ENCODE measurements at places on chromosomes 7 and 10.
A peak's percentile ranks its signal among the peaks of the same experiment; 100 is the strongest.

DNA sequence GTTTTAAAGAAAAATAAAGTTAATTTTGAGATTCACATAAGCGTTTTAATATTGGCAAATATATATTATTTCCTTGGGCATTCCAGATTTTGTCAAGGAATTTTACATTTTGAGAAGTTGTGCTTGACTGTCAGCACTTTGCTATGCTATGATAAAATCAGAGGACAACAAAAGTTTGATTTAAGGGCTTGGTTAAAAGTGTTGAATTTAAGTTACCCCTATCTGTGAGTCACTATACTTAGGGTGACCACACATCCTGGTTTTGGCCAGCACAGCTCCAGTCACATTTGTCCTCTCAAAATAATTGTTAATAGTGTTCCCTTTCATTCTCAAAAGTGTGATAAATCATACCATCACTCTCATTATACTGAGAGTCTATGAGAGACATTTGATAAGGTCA lies 34.2 kb upstream of the ANK3 start:
- DNase-seq: peak; percentile 69

DNA sequence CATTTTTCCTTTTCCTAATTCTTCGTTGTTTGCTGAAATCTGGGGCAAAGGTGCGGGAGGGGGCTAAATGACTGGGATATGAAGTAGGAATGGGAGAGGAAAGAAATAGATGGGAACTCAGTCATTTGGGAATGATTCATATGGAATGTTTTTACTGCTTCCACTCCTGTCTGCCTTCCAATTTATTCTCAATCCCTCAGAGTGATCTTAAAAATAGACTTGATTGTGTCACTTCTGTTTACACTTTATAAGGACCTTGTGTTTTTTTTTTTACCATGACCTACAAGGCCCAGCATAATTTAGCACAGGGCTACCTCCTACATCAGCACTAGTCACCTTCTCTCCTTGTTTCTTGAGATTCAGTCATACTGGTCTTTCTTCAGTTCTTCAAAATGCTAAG lies 97.9 kb downstream of the PTEN start:
- DNase-seq: peak; percentile 94

GRCh38 chr10:95355301-95355700 lies 64.5 kb upstream of the PDLIM1 start:
- no peak for DNase-seq

- DNase-seq: no peak
Observed at GRCh38 chr7:105325216-105325904, 63.4 kb downstream of the SRPK2 start.

GRCh38 chr10:31721096-31721495 lies 207.5 kb downstream of the ARHGAP12 start:
- DNase-seq: no peak

DNA sequence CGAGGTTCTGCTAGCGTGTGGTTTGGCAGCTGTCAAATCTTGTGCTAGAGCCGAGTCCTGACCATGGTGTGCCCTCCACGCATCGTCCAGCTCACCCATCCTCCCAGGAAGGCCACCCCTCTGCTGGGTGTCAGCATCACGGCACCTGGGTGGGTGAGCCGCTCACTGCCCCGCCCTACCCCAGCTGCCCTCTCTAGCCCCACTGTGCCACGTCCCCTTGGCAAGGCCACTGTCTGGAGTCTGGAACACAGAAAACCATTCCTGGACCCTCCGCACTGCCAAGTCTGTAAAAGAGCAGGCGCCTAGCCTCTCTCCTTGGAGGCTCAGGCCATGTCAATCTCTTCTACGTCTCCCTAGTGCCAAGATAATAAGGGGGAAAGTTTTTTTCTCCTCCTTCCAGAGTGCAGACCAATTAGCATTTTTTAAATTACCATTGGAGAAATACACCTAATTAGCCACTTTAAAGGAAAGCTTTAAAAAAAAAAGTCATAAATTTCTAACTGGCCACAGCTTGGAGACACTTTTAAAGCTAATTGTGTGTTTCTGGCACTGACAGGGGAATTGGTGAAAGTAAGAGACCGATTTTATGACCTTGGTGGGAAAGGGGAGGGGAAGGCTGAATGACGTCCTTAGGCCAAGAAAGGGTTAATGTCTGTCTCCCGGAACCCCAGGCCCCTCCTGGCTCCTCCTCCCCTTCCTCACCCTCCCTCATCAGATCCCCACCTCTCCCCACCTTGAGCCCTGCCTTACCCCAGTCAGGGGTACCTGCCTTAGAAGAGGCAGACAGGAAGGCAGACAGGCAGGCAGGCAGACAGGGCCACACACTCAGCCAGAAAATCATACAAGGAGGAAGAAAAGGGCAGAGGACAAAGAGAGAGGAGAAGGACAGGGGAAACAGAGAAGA lies 151.2 kb downstream of the PLXNA4 start:
- DNase-seq: no peak

DNA sequence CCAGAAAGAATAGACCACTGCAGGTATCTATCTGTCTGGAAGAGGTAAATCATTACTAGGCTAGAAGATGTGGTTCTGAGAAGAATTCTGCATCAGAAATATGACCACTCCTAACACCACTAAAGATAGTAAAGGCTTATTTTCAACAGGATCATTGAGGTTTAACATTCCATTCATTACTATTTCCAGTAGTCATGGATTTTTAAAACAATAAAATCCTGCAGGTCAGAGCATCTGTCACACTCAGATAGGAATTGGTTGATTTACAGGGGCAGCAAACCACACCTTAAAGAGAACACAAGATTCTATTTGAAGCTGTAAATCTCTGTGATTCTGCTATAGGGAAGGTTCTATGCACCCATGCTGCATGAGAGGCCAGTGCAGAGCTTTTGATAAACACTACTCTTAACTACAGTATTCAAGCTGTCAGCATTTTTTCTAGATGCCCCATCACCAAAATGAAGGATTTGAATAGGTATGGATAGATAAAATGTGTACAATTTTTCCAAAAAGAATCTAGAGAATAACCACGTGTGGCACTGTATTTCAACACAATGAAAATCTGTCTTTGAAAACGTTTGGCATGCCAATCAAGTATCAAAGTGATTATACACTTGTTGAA lies 14.6 kb downstream of the LRRC17 start:
- peak; percentile 56 for DNase-seq

DNA sequence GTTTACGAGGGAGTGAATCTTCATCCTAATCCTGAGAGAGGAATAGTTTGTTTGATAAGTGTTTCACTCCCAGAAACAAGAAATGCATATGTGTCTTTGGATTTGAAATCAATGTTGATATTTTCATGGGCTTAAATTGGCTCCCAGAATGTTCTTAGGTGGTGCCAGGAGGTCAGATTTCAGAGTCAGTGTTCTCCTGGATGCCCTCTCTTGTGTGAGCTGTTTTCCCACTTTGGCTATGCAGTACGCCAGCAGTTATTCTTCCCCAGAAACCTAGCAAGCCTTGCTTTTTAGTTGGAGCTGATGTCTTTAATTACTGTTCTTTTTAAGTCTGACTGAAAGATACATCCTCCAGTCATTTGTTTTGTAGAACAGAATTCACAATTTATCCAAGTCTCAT lies 291.4 kb downstream of the DNAJB9 start:
- DNase-seq: no peak

DNA sequence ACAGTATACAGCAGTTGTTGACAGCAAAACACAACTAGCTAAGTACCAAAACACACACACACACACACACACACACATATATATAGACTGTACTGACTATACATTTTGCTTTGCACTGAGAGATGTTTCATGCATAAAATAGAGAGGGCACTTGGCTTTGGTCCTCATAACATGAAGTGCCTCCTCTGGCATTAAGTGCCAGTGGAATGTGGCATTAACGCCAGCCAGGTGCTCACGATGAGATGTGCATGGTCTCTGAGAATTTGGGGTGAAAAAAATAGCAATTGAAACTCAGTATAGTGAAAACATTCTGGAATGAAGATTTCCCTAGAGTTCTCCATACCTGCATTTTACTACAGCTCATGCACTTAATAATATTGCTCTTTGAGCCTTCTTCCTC lies 70.0 kb upstream of the INSYN2A start:
- DNase-seq: no peak

- no peak for DNase-seq
Observed at GRCh38 chr7:151833691-151834090, 43.2 kb downstream of the PRKAG2 start.

DNA sequence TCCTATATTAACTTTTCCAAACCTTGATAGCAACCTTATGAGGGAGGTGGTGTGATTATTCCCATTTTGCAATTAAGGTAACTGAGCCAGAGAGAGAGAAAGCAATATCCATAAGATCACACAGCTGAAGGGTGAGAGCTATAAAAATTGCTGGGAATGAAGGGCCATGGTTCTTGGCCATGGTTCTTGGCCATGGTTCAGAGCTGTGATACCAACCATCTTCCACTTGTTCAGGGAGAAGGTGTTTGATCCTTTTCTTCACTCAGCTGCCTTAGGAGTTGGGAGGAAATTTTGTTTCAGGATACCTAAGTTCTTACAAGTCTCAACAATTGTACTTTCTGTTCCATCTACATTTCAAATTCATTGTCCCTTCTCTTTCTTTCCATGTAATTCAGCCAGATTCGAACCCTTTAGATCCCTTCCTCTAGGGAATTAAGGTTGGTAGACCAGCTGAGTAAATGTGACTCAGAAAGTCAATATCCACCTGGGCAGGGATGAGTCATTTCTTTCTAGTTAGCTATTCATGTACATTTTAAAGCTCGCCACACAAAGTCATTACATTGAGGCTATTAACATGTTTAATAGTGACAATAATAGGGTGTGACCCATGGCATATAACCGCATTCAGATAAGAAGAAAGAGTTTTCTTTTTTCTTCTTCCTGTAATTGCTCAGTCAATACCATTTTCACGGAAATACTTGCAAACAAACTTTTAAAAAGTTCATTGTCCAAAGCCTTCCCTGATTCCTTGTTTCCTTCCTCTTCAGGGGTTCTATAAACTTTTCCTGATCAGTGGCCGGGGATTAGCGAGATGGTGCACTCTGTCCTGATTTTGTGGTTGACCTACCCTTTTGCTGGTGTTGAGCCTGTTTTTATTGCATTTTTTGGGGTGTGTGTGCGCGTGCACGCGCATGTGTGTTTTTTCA lies 143.4 kb downstream of the TCF7L2 start:
- no peak for DNase-seq

GRCh38 chr7:80463272-80463920 lies 48.5 kb downstream of the GNAT3 start:
- peak; percentile 57 for DNase-seq

- DNase-seq: no peak
Observed at GRCh38 chr10:1382711-1383110, 326.5 kb downstream of the WDR37 start.

DNA sequence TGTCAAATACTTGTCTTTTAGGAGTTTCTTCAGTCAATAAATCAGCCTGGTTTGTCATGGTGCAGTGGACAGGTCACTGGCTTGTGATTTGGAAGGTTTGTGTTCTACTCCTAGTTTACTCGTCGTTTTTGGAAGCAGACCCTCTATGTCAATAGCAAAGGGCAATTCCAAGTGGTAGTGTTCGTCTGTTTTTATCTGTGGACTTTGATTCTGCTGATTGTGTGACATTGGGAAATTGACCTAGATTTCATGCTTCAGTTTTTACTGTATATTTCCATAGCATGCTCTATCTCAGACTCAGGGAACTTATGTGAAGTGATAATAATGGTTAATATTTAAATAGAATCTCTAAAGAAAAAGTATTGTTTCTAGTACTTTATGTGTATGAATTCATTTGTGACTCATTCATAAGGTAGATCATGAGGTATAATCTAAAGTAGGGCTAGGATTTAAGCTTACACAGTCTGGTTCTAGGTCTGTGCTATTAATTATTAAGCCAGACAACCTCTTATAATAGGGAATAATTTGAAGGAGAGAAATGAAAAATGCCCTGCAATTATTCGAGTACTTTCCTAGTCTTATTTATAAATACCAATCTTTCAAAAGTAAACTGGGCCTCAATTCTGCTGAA lies 198.1 kb downstream of the REEP3 start:
- DNase-seq: no peak

- DNase-seq: no peak
Observed at GRCh38 chr7:78074713-78075112, 276.1 kb downstream of the PHTF2 start.

DNA sequence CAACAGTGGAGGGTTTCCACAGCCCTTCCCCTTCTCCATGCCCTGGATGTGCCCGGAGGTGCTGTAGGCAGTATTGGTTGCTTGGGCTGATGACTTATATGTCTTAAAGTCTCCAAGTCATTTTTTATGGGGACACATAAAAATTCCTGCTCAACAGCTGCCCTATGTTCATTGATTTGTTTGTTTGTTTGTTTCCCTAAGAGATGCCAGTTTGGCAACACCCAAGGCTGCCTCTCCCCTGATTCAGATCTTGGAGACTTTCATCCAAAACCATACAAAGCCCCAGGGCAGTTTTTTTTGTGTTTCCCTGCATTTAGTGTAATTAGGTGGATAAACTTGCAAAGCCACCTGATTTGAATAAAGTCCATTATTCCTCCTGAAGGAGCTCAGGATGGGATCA lies 115.3 kb downstream of the PLPP4 start:
- DNase-seq: no peak

GRCh38 chr7:102823390-102824119 lies 74.8 kb downstream of the FAM185A start:
- DNase-seq: no peak

GRCh38 chr7:141649137-141649864 lies 52.7 kb downstream of the DENND11 start:
- DNase-seq: no peak

DNA sequence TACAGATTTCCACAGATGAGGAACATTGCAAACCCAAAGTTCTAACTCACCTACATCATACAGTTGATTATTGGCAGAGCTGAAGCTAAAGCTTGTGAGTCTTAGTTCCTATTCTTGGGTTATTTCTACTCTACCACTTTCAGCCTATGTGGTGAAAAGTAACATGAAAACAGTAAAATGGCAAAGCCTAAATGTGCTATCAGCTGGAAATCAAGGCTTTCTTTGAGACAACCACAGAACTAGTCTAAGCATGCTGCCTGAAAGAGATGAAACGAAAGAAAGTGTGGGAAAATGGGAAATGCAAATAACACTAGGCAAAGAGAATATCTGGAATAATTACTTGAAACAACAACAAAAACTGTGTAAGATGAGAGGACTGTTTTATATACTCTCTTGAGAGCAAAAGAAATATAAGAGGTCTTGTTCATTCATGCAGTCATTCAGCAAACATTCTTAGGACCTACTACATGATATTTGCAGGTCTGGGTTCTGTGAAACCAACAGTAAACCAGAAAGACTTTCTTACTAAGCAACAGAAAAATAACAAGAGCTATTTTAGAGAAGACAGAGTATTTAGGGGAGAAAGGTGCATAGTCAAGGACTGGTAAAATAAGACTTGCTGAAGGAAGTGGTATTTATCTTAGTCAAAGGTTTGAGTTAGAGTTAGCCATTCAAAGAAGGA lies 437.1 kb downstream of the HTR7 start:
- DNase-seq: no peak

- no peak for DNase-seq
Observed at GRCh38 chr7:87505122-87505521, 29.6 kb upstream of the ABCB4 start.

Measured in EH (cell line).